ENCODE measurements at places on chromosomes 4 and X.

DNA sequence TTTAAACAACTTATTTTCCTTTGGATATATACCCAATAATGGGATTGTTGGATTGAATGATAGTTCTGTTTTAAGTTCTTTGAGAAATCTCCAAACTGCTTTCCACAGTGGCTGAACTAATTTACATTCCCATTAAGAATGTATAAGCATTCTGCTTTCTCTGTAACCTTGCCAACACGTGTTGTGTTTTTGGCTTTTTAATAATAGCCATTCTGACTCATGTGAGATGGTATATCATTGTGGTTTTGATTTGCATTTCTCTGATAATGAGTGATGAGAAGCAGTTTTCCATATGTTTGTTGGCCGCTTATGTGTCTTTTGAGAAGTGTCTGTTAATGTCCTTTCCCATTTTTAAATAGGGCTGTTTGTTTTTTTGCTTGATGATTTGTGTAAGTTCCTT, 155.6 kb upstream of the PITX2 start:
- no peaks in the 10 kb centered on the region for H3K27me3 ChIP-seq
- no peak overlapping the region for H3K27ac ChIP-seq
- no peak overlapping the region for H3K4me3 ChIP-seq
- H3K36me3 ChIP-seq: no peaks in the 10 kb centered on the region

DNA sequence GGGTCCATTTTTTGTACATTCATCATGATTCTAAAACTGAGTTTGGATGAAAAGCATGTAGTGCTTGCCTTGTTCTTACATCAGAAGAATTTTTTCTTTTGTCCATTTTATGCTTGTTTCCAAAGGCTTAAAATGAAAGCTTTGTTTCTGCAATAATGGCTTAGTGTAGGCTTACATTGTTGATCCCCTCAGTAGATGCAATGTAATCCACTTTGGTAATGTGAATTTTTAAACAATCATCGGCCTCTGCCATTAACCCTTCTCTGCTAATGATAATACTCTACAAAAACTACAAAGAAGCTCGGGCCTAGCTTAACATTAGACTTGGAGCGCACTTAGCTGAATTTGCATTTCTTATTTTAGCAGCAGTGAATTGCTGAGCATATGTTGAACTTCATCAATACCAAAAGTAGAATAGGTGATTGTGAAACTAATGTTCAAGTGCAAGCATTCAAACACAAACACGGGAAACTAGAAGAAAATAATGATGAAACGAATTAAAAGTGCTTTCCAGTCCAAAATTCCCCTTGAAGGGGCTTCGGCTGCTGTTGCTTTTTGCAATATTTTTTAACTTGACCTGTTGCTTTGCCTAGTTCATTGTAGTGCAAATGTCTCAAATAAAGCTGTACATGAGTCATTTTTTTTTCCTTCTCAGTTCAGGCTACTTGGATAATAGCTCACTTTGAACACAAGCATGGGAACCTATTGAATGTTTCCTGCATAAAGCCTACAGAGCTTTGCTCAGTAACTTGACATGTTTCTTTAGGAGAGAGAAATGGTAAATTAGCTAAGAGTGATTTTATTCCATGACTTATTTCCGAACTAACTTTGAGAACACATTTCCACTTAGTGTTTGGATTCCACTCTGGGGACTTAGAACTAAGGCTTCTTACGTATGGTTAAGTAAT, 66.5 kb downstream of the SLIT2 start:
- no peaks in the 10 kb centered on the region for H3K27me3 ChIP-seq
- no peak for DNase-seq
- H3K4me1 ChIP-seq: no peaks in the 10 kb centered on the region
- no peak overlapping the region for H3K4me3 ChIP-seq
- H3K36me3 ChIP-seq: no peaks in the 10 kb centered on the region
- no peak overlapping the region for H3K27ac ChIP-seq

- no peak overlapping the region for H3K4me3 ChIP-seq
- H3K4me1 ChIP-seq: no peaks in the 10 kb centered on the region
- no peaks in the 10 kb centered on the region for H3K36me3 ChIP-seq
Observed at GRCh38 chr4:81282131-81282530, 67.1 kb upstream of the PRKG2 start.

- H3K4me1 ChIP-seq: peaks cover 10% of the 10 kb centered on the region
- H3K27me3 ChIP-seq: no peaks in the 10 kb centered on the region
- no peak for DNase-seq
- no peak overlapping the region for H3K4me3 ChIP-seq
Observed at GRCh38 chr4:38919494-38919893, 51.9 kb downstream of the FAM114A1 start.

GRCh38 chrX:153708415-153708814, 15.8 kb downstream of the BCAP31 start:
- H3K4me3 ChIP-seq: no peak overlapping the region
- DNase-seq: peak; percentile 54
- H3K4me1 ChIP-seq: peaks cover 6% of the 10 kb centered on the region
- peak overlapping the region; percentile 47 for H3K27ac ChIP-seq
- peaks cover 84% of the 10 kb centered on the region for H3K36me3 ChIP-seq
- peaks cover 45% of the 10 kb centered on the region for H3K27me3 ChIP-seq

DNA sequence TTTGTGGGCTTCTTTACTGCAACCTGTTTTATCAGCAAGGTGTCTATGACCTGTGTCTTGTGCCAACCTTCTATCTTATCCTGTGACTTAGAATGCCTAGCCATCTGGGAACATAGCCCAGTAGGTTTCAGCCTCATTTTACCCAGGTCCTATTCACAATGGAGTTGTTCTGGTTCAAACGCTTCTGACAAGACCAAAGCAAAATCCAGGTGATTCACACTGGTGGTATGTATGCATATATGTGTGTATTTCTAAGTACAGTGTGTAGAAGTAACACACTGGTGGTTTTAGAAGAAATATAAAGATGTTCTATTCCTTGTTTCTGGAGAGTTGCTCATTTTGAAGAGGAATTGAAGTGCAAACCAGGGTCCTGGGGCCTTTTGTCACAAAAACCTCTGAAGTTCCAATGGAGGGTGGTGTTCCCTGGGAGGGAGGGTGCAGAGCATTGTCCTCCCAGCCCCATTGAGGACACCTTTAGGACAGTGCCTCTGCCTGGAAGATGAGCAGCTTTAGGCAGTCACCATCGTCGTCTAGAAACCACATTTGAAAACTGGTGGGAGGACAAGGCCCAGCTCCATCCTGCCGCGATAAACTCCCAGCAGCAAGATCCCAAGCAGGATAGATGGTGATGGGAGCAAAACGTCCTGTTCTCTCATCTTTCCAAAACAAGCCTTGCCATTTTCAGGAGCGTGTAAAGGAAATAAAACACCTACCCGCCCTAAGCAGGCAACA, 191.4 kb downstream of the TSPAN5 start:
- H3K27ac ChIP-seq: no peak overlapping the region
- peaks cover 36% of the 10 kb centered on the region for H3K4me1 ChIP-seq
- DNase-seq: no peak
- no peaks in the 10 kb centered on the region for H3K27me3 ChIP-seq

DNA sequence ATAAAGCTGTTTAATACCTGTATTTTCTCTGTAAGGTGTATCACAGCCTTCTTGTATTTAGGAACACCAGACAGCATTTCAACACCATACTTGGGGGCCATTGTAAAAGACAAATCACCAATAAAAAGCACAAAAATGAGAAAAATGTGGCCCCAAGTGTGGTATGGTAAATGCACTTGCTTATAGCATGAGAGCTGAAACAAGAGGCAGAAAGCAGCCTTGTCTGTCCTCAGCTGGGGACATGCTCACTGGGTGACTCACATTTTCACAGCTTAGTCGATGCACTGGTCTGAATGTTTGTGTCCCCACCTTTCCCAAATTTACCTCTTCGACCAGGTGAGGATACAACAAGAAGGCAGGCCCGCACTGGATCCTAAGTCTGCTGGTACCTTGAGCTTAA, 639.7 kb upstream of the AGA start:
- H3K36me3 ChIP-seq: no peaks in the 10 kb centered on the region
- no peak overlapping the region for H3K4me3 ChIP-seq

DNA sequence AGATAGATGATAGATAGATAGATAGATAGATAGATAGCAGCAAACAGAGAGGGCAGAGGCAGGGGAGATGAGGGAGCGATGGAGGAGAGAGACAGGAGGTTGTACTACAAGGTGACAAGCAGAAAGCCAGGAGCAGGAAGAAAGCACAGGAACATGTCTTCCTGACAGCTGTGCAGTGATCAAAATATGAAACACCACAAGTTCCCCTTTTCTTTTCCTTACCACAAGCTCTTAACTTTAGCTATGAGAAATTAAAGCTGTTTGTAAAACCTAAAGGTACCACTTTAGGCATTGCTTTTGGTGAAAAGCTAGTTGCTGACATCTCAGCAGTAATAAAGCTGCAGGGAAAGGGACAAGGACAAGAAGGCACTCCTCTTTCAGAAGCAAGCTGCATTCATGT, 9.1 kb upstream of the MAGED4B start:
- peaks cover 30% of the 10 kb centered on the region for H3K27me3 ChIP-seq
- H3K36me3 ChIP-seq: no peaks in the 10 kb centered on the region
- H3K4me3 ChIP-seq: no peak overlapping the region
- no peak overlapping the region for H3K27ac ChIP-seq
- DNase-seq: no peak
- H3K4me1 ChIP-seq: peaks cover 3% of the 10 kb centered on the region

DNA sequence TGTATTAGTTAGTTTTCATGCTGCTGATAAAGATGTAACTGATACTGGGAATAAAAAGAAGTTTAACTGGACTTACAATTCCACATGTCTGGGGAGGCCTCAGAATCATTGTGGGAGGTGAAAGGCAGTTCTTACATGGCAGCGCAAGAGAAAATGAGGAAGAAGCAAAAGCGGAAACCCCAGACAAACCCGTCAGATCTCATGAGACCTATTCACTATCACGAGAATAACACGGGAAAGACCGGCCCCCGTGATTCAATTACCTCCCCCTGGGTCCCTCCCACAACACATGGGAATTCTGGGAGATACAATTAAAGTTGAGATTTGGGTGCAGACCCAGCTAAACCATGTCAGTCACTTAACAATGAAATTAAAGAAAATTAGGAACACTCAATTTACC, 499.1 kb downstream of the FSTL5 start:
- H3K4me1 ChIP-seq: no peaks in the 10 kb centered on the region
- no peak for DNase-seq
- H3K27me3 ChIP-seq: no peaks in the 10 kb centered on the region
- H3K36me3 ChIP-seq: no peaks in the 10 kb centered on the region
- no peak overlapping the region for H3K27ac ChIP-seq
- no peak overlapping the region for H3K4me3 ChIP-seq

GRCh38 chr4:108261026-108261425, 92.3 kb upstream of the LEF1 start:
- H3K27me3 ChIP-seq: no peaks in the 10 kb centered on the region
- no peak overlapping the region for H3K4me3 ChIP-seq
- no peaks in the 10 kb centered on the region for H3K36me3 ChIP-seq
- no peak overlapping the region for H3K27ac ChIP-seq
- H3K4me1 ChIP-seq: peaks cover 6% of the 10 kb centered on the region

DNA sequence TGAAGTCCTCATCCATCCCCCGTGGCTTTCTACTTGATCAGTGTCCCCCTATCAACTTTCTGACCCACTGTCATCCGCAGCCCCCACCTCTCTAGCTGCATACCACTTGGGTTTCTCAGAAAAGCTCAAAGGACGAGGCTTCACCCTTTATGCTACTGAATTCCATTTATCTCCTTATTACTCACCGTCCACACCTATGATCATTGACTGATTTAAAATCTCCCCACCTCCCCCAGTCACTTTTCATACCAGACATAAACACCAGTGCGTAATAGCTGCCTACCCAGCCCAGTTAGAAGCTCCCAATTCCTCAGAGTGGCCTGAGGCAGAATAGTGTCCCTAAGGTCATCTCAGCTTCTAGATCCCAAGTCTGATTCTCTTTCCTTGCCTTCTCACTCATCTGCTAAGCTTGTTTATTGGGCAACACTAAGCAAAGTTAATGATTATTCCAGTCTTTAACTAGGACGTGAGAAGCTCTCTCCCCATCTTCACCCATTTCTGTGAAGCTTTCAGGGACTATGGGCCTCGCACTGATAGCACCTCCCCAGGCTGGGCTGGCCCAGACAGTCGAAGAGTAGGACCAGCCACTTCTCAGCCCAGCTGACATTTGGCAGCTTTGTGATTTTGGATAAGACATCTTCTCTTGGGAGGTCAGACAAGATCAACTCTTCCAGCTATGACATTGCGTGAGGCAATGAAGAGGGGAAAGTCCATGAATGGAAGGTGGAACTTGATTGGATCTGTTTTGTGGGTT, 7.2 kb upstream of the DDX60L start:
- DNase-seq: no peak
- peak overlapping the region; percentile 39 for H3K27ac ChIP-seq
- H3K4me1 ChIP-seq: peaks cover 33% of the 10 kb centered on the region
- H3K27me3 ChIP-seq: peaks cover 3% of the 10 kb centered on the region
- H3K4me3 ChIP-seq: no peak overlapping the region
- no peaks in the 10 kb centered on the region for H3K36me3 ChIP-seq

DNA sequence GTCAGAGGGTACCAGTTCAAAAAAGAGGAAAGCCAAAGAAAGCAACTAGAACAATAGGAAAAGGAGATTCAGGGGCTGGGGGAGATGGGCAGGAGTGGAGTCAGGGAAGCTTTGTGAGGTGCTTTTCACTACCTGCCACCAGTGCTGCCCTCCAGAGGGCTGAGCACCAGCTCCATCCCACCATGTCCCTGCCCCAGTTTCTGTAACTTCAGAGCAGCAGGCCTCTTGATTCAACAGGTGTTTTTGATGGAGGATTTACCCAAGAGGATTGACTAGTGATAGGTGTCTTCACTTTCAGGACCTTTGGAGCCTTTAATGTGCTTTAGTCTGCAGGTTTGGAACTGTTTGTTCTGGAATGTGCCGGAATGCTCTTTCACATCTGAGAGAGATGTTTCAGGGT, 12.1 kb downstream of the KIT start:
- peaks cover 16% of the 10 kb centered on the region for H3K27me3 ChIP-seq
- H3K27ac ChIP-seq: no peak overlapping the region
- DNase-seq: no peak
- no peaks in the 10 kb centered on the region for H3K4me1 ChIP-seq
- no peak overlapping the region for H3K4me3 ChIP-seq

DNA sequence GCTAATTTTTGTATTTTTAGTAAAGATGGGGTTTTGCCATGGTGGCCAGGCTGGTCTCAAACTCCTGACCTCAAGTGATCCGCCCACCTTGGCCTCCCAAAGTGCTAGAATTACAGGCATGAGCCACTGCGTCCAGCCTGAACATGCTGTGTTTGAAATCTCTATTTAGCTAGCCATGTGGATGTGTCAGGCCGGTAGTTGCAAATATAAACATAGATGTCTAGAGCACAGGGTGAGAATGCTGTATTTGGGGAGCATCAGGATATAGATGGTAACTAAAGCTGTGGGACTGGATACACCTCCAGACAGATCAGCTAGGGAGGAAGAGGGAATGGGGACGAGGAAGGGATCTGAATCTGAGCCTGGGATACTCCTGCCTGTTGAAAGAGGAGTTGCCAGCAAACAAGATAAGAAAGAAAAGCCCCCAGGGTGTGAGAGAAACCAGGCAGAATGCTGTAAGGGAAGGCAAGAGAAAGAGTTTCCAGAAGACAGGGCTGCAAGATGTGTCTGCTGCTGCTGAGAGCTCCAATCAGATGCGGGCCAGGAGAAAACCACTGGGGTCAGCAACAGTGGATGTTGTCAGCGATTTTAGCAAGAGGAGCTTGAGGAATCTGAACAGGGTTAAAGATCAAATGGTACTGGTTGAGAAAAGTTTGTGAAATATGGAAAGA, 177.4 kb downstream of the PALLD start:
- peaks cover 9% of the 10 kb centered on the region for H3K27me3 ChIP-seq
- no peak for DNase-seq
- H3K4me3 ChIP-seq: no peak overlapping the region
- H3K36me3 ChIP-seq: no peaks in the 10 kb centered on the region

All from activated T-cell treated with anti-CD3 and anti-CD28 coated beads, Interleukin-2, amount 50 U/mL, for 24 hours (primary cell).